ENCODE measurements at places on chromosomes 16 and 17.
A peak's percentile ranks its signal among the peaks of the same experiment; 100 is the strongest.

DNA sequence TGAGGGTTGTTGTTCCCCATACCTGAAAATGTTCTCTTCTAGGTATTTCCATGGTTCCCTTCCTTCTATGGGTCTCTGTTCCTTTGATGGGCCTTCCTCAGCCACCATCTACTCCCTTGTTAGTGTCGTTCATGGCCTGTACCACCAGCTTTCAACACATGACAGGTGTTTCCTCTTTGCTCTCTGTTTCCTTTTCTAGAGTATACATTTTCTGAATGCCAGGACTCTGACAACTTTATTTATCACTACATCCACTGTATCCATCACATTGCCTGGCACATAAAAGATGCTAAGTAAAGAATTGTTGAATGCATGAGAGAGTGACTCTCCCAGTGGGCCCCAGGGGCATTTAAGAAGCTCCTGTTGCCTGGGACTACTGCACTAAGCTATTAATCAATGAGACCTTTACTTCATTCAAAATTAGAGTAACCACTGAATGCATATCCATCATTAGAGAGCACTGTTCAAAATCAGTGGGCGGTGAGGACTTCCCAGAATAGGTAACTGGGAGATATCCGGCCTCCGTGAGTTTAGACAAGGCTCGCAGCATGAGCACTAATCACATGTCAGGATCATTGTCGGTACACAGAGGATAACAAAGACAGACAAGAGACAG, 255.0 kb downstream of the CBLN1 start:
- DNase-seq, result no peak

DNA sequence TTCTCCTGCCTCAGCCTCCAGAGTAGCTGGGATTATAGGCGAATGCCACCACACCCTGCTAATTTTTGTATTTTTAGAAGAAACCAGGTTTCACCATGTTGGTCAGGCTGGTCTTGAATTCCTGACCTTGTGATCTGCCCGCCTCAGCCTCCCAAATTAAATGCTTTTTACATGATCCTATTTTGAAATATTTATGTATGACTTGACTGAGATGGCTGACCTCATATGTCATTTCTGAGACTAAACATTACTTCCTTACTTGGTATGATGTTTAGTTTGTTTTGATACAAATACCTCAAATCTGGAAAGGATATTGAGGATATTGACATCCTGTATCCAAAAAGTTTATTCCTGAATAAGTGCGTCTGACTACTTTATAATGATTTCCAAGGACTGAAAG, 11.9 kb downstream of the CALCOCO2 start:
- DNase-seq, result no peak

GRCh38 chr16:11140466-11140865, 115.5 kb downstream of the SOCS1 start:
- DNase-seq, result peak; percentile 37

GRCh38 chr16:66508248-66508913, 41.5 kb downstream of the TK2 start:
- peak; percentile 65 for DNase-seq

DNA sequence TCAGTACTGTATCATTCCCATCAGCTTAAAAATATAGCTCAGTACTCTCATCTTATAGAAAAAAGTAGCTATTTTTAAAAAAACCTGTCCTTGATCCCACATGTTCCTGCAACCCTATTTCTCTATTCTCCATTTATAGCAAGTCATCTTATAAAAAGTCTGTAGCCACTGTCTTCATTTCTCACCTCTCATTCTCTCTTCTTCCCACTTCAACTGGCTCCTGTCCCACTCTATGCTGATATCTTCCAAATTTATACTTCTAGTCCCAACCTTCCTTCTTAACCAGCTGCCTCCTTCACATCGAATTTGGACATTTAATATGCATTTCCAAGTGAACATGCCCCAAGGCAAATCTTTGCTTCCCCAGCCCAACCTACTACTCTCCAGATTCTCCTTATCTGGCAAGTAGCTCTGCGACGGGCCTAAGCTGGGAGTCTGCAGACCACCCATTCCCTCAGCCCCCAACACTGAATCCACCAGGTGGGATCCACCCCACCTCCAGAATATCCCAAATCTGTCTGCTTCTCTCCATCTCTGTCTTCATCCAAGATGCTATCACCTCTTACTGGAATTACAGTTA, 52.0 kb upstream of the TANC2 start:
- DNase-seq, result no peak

- DNase-seq, result no peak
Observed at GRCh38 chr17:40903129-40903847, 18.2 kb upstream of the KRT20 start.

DNA sequence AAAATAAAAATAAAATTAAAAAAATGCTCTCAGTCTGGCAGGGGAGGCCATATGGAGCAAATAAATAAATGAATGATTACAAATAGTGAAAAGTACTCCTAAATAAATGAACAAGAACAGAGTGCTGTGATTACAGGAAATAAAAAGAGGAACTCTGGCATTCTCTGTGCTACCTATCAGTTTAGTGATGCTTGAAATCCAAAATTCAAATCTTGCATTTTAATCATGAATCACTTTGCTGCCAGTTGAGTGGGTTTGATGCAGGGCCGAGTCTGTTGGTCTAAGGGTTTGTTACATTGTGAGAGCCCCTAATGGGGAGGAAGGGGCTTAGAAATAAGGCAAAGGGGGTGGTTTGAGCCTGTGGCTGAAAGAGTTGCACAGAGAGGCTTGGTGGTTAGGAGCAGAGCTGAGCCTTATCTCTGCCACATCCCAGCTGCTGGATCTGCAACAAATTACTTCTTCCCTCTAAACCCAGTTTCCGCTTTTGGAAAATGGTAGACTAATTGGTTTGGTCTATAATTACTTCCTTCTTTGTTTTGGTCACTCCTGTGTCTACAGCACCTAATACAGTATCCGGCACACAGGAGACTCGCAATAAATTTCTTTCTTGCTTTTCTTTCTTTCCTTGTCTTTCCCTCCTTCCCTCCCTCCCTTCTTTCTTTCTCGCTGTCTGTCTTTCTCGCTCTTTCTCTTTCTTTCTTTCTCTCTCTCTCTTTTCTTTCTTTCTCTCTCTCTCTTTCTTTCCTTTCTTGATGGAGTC, 6.3 kb upstream of the ABCC1 start:
- no peak for DNase-seq

- no peak for DNase-seq
Observed at GRCh38 chr17:10033959-10034358, 128.9 kb upstream of the RCVRN start.

DNA sequence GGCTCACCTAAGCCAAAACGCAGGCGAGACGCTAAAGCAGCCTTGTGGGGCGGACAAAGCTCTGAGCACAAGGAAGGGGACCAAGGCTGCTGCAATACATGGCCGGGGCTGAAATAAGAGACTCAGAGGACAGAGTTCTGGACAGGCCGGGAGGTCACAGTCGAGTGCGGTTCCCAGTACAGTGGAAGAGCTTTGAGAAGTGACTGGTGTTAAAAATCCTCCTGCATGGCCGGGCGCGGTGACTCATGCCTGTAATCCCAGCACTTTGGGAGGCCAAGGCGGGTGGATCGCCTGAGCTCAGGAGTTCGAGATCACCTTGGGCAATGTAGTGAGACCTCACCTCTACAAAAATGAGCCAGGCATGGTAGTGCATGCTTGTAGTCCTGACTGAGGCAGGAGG, 10.5 kb downstream of the TTYH2 start:
- no peak for DNase-seq

- DNase-seq, result no peak
Observed at GRCh38 chr16:70685061-70685937, 554 bp downstream of the MTSS2 start.

GRCh38 chr17:13154930-13155329, 137.1 kb upstream of the ELAC2 start:
- no peak for DNase-seq

DNA sequence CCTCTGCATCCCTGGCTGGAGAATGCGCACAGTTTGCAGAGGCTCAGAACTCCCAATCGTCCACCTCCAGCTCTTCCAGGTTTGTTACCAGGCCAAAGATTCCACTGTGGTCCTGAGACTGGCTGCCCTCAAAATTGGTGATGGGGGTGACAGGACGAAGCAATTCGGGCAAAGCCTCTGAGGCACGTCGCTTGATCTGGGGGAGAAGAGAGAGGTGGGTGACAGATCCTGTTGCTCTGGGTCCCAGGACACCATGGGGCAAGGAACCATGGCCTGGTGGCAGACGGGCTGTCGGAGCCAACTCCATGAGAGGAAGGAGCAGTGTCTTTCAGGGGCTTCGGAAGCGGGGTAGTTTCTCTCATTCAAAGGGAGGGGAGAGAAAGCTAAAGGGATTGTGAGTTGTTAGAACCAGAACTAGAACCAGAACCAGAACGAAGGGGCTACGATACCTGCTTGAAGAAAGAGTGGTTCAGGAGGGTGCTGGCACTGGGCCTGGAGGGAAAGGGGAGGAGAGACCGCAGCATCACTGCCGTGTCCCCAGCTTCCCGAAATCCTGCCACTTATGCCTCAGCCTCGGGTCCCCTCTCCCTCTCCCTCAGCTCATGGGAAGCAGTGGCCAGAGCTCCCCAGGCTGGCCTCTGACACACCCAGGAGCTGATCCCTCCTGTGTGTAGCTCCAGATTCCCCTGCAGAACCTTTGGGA, 3.8 kb upstream of the LIMD2 start:
- peak; percentile 58 for DNase-seq

DNA sequence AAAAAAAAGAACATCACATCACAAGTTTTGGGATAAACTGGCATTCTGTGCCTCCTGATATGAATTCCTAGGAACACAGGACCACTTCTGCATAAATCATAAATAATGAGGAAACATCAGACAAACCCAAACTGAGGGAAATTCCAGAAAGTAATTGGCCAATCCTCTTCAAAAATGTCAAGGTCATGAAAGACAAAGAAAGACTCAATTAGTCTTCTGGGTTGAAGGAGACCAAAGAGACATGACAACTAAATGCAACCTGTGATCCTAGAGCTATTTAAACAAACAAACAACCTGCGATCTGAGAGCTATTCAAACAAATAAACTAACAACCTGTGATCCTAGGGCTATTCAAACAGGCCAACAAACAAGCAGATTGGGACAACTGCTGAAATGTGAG, 144.3 kb downstream of the VPS53 start:
- no peak for DNase-seq

DNA sequence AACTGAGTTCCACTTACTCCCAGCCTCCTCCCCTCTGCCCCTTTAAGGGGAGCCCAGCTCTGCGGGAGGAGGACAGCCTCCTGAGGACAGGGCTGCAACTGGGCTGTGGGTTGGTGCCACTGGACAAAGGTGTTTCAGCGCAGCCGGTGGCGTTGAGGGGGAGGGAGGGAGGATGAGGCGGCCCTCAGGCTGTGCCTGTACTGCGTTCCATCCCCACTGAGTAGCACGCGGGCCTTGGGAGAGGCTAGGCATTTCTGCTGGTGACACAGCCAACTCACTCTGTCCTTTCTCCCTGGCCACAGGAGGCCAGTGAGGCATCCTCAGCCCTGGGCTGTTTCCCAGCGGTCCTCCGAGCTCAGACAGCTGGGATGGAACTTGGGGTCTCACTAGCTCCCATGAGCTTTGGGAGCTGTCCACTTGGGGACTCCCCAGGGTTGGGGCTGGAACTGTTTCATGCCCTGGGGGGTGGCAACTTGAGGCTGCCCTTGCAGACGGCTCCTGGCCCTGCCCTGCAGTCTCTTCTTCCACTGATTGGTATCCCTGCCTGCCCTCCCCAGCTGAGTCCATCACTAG, 70.5 kb downstream of the MPRIP start:
- DNase-seq, result no peak

DNA sequence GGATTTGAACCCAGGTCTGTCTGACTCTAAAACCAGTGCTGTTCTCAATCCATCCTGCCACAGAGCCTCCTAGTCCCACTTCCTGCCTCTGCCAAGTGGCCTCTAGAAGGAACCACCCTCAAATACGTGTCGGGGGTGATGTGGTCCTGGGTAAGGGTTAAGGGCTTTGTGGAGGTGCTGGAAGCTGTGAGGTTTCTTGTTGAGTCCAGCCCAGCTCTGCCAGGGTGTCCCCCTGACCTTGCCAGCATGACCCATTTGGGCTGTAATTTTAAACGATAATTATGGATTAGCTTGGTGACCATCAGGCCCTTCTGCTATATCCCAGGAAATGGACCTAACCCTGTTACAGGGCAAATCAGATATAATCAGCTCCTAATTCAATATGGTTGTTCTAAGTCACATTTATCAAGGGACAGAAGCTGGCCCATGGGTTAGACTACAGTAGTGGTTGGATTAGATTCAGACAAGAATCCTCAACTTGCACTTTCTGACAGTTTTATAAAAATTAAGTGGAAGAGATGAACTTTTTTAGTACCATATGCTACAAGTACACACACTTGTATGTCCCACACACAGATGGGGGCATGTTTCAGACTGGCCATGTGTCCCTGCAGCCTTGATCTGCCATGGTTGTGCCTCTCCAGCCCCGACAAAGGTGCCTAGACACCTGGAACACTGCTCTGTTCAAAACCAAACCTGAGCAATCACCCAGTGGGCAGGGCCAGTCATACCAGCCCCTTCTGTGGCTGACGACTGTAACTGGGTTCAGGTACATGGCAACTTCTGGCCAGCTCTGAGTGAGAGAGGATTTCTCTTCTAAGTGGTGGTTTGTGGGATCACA, 48.0 kb downstream of the SMPD3 start:
- DNase-seq, result no peak

DNA sequence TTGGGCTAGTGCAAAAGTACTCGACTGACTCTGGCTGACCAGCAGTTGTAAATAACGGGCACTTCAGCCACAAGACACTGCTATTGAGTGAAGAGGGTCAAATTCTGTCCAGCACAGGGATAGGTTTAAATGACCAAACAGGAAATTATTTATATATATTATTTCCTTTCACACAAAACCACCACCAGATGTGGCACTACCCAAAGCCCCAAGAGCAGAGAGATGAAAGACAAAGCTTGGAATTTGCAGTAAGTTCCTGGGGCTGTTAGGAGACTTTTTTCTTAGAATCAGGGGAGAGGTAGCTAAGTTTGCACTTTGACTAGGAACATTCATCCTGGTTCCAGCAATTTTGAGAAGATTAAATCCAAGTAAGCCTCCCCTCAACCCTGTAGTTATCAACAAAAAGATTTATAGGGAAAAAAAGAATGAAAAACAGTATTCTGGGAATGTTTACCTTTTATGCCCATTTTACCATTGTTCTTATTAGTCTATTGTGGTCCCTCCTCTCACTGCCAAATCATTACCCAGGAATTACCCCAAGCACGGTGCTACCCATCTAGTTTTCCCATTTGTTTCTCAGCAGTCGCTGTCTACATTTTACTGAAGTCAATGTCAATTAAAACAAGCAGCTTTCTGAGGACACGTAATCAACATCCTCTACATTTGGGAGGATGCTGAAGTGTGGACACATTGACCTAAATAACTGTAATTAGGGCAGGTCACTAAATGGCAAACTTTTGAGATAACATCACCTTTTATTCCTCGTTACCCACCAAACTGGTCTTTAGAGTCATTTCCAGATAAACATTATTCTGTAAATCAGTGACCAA, 43.5 kb downstream of the GRB7 start:
- DNase-seq, result no peak

- no peak for DNase-seq
Observed at GRCh38 chr17:8337802-8338752, 1.6 kb upstream of the ODF4 start.

Data from tibial artery (tissue), 4 donors.